NCI-H1105 treated with DMSO at 0.1 percent for 48 hours (cell line): ENCODE measurements at places on chromosomes 13 and 19.

DNA sequence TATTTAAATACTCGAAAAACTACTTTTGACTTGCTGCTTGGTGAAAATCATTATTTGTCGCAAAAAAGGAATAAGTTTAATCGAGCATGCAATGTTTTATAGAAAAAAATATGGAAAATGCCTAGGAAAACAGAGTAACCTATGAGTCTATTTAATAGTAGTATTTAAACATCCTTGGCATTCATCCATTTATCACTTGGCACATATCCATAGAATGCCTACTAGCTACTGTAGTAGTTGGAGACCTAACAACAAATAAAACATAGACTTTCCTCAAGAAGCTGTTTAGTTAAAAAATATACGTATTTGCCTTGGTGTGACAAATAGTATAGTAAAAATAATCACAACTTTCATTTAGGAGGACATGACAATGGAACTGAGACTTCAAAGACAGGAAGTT is 302.1 kb downstream of the DIAPH3 start:
- DNase-seq, result peak; percentile 46

DNA sequence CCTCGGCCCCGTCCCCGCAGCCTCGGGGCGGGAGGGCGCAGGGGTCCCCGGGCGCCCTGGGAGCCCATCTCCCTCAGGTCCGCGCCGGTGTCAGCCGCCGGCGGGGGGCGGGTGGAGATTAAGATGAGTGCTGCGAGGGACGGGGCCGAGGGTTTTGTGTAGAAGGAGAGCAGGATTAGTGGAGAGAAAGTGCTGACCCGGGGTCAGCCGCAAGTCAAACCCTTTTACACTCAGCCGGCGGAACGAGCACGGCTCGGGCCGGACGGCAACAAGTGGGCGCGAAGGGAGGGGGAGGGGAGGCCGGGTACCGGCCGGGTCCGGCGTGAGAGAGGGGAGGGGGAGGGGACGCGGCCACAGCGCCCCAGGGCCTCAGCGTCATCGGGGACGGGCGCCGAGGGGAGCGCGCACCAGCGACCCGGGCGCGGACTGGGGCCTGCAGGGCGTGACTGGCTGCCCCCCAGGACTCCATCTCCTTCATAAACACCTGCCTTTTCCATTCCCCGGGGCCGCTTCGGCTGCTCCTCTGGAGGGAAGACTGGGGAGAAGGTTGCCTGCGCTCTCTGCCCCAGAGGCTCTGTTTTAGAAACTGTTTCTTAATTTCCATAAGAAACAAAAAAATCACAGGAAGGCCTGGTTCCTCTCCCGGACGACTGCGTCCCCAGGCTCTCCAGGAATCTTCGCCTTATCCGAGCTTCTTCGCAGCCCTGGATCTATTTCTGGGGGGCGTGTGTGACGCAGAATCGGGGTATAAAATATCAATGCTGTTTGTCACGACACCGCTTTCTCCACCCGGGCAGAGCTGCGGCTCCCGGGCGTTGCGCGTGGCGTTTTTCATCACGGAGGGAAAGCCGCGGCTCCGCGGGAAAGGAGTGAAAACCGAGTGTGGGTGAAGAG is 6.5 kb downstream of the SOX1 start:
- DNase-seq, result peak; percentile 83

DNA sequence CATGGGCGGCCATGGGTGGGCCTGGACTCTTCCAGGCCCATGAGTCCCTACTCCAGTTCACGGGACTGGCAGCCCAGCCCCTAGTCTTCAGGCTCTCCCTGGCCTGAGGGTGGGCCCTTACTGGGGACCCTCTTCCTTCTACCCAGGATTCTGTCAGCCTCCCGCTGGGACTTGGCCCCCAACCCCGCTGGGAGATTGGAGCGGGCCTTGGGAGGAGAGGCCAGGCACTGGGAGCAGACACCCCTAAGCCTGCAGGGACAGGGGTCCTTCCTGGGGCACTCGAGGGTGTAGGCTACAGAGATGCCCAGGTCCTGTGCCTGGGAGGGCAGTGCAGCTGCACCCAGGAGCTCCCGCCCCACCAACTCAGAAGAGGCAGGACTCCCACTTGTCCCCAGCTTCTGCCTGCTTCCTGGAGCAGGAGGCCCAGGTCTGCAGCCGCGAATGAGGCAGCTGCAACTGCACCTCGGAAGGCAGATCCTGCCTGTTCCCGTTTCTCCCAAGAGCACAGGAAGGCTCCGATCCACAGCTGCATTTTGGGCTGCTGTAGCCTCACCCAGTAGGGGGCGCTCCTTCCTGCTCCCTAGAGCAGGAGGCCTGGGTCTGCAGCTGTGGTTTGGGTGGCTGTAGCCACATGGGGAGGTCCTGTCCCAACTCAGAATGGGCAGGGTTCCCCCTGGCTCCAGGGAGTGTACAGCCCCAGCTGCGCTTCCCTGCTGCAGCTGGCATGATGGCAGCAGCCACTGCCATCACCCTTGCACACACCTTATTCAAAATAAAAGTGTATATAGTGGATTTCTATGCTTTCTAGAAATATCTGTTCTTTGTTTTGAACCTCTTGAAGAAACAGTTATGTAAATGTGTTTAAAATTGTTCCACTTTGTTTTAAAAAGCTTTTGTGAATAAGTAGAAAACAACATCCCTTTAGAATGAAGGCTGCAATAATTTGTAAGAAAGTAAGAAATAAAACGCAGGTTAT is 46.8 kb downstream of the TEX26 start:
- peak; percentile 1 for DNase-seq

GRCh38 chr19:32131005-32131404 is 214.4 kb upstream of the ZNF507 start:
- DNase-seq, result no peak

GRCh38 chr13:61255040-61255796 is 160.4 kb downstream of the PCDH20 start:
- peak; percentile 20 for DNase-seq

GRCh38 chr13:51246418-51247277 is 24.4 kb downstream of the FAM124A start:
- DNase-seq, result peak; percentile 46

DNA sequence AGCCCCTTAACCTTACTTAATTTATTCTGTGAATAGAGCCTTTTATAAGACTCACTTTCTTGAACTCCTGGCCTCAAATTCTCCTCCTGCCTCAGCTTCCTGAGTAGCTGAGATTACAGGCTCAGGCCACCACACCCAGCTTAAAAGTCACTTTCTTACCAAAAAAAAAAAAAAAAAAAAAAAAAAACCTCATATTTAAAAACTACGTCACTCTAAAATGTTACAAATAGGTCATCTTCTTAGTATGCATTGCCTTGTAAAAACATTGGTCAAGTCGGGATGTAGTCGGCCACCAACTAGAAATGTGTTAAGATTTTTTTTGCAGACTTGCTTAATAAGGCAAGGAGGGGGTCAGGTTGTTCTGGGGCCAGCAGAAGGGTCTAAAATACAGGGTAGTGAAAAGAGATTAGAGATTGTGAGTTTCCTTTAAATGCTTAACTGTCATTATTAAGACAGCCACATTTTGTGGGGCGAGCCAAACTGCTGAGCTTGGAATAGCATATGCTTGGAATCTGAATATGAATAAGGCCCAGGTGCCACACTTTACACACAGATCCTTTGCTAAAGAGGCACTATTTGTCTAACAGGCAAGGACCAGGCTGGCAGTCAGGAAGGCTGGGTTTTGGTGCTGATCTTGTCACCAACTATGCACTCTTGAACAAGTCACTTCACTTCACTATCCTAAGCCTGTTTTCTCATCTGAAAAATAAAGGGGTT is 16.5 kb upstream of the IL17D start:
- no peak for DNase-seq

DNA sequence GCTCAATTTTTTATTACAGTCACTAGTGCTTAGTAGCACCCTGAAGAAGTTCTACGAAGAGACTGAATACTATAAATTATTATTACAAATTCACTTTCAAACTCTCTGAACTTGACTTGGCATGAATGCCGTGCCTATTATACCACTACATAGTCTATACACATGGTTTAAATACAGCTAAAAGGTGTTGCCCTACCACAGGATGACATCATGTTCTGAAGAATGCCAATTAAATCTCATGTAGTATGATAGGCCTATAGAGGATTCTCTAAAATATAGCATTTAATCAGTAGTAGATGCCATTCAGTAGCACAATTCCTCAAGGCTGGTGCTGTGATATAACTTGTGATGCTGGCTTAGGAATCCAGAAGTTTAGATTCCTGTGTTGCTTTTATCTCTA is 16.7 kb upstream of the POSTN start:
- no peak for DNase-seq

GRCh38 chr19:47758443-47758804 is 13.1 kb downstream of the NOP53 start:
- DNase-seq, result no peak

DNA sequence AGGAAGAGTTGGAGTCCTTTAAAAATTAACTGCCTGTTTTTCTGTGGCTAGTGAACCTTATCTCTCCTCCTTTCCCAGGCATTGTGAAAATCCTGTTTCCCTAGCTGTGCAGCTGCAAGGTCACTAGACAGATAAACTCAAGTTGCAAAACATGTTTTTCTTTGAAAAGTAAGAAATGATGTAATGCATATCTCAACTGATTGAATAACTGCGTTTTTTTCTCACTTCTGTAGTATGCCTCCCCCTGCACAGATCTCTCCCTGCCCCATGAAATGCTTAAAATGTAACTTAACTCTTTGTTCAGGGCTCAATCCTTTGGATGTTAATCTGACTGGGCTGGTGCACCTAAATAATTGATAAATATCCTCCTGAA is 27.7 kb upstream of the CYSLTR2 start:
- no peak for DNase-seq

DNA sequence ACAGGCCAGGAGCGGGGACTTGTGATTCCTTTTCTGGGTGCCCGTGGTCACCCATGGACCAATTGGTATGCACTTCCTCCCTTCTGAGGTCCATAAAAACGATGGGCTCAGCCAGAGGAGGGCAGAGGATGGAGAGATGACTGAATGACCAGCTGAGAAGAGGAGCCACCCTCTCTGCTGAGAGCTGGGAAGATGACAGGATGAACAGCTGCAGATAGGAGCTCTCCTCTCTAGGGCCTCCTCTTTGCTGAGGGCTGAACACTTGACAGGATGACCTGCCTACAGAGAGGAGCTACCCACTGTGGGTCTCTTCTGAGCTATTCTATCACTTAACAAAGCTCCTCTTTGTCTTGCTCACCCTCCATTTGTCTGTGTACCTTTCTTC is 4.1 kb downstream of the IGFL4 start:
- DNase-seq, result no peak

DNA sequence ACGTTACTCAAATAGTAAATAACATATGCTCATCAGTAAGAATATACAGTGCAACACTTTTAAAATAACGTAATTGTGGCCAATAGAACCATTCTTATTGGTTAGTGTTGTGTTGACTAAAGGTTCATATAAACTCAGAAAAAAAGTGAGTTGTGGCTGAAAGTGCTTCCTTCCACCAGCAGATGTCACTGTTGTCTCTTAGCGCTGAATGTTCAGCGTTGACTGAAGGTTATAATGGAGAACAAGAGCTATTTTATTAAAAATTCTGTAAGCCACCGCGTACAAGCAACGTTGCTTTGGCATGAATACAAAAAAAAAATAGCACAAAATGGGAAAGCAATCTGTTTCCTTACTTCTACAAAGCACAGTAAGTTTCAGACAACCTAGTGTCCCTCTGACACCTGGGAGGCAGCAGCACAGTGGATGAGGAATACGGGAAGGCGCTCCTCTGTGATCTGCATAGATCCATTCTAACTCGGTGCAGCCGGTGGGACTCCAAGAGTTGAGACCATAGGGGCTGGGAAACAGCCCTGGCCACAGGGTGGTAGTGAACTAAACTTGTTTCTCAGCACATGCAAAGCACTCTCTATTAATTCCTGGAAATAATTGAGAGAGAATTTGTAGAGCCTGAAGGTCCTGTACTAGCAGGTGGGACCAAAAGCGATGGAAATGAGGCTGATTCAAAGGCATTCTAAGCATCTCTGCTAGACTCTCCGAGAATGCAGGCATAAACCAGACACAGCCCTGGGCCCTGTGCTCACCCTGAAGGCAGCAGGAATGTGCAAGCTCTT is 23.9 kb upstream of the OXGR1 start:
- peak; percentile 35 for DNase-seq

DNA sequence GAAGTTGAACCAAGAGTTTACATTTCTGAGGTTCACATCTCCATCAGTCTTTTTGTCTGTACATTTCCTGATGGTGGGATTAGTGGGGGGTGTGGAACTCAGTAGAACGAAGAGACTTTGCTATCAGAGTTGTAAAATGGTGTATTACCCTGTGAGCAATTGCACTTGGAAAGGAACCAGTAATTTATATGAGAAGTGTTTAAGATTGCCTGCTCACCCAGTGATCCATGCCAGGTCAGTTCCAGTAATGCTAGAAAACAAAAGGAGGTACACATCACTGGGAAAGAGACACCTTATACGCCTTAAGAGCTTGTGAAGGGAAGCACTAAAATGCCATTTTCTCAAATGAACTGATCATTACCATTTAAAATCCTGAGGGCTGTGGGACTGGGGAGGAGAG is 7.5 kb upstream of the DACH1 start:
- peak; percentile 52 for DNase-seq

- DNase-seq, result no peak
Measured at GRCh38 chr19:33953023-33953422, 156.4 kb downstream of the KCTD15 start.

DNA sequence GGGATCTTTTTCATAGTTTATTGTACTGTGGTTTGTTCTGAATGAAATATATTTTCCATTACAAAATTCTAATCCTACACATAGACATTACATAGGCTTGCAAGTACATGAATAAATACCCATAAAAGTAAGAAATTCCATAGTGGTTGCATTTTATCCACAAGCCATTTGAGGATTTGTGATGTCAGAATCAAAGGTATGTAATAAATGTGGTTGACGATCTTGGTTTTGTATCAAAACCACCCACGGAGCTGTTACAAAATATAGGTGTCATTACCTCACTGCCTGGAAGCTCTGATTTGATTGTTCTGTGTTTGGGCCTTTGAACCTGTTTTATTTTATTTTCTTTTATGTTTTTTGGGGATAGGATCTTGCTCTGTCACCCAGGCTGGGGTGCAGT is 125.1 kb downstream of the NALCN start:
- DNase-seq, result no peak

DNA sequence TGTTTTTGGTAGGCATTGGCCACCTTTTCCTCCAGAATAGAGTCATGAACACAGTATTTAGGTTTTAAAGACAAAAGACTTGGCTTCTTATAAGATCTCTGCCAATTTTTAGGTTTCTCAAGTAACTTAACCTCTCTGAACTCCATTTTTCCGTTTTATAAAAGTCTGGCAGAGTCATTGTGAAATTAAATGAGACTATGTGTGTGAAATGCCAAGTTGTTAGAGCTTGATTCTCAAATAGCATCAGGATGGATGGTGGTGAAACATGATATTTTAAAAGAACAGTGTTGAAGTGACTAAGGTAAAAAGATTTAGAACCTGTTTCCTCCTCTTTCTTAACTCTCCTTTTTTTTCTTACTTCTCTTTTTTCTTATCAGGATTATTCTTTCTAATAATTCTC is 617.7 kb upstream of the SLITRK1 start:
- DNase-seq, result no peak

GRCh38 chr19:34172661-34173192 is 423 bp downstream of the LSM14A start:
- no peak for DNase-seq
